ENCODE measurements at places on chromosomes 3 and 15.

DNA sequence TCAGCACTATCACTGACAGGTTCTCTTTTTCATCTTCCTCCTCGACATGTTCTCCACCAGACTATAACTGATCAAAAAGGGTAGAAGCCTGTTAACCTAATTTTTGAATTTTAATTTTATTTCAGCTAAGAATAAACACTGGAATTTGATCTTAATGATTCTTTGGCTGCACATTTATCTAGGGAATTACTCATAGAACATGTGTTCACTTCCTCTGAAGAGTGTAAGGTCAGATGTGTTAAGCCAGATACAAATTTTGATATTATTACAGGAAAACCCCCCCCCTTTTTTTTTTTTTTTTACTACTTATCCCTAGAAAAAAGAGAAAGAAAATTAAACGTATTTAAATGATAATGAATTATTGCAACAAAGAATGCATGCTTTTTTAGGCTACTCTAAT, 15.0 kb downstream of the DCBLD2 start:
- DNase-seq = no peak

- no peak for DNase-seq
Observed at GRCh38 chr15:74301583-74302361, 65.6 kb downstream of the CCDC33 start.

- no peak for DNase-seq
Observed at GRCh38 chr3:65716071-65716751, 322.5 kb downstream of the MAGI1 start.

DNA sequence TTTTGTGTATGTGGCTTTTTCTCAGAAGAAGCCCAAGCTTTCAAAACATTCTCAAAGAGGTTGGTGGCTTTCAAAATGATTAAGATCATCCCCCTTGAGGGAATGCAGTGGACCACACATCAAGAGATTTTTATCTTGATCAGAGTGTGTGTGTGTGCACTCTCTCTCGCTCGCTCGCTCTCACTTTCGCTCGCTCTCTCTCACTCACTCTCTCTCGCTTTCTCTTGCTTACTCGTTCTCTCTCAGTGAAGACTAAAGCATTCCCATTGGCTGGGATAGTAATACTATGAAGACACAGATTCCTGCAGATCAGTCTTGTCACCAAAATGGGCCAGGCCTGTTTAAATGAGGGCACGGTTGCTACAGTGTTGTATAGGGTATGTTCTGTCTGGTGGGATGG, 365.7 kb downstream of the EDEM1 start:
- DNase-seq = no peak

DNA sequence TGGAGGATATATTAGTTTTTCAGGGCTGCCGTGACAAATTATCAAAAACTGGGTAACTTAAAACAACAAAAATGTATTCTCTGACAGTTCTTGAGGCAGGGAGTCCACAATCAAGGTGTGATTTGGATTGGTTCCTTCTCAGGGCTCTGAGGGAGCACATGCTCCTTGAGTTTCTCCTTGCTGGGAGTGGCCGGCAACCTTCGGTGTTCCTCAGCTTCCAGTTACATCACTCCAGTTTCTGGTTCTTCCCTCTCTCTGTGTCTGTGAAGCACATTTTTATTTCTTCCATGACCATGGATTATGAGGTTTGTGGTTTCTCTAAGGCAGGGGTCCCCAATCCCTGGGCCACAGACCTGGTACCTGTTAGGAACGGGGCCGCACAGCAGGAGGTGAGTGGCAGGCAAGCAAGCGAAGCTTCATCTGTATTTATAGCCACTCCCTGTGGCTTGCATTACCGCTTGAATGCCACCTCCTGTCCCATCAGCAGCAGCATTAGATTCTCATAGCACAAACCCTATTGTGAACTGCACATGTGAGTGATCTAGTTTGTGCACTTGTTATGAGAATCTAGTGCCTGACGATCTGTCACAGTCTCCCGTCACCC, 24.3 kb downstream of the LRRC28 start:
- DNase-seq = no peak

DNA sequence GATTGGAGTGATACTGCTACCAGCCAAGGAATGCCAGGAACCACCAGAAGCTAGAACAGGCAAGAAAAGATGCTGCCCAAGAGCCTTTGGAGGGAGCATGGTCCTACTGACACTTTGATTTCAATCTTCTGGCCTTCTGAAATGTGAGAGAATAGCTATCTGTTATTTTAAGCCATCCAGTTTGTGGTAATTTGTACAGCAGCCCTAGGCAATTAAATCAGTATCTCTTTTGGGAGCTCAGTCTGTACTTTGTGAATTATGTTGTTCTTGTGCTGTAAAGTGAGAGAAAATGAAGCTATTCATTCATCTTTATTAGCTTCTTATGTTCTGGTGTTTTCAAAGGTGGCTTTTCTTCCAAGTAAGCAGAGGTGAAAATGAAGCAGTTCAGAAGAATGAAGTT, 381.3 kb downstream of the PDCD6IP start:
- no peak for DNase-seq

- DNase-seq = no peak
Observed at GRCh38 chr15:42239528-42240182, 31.6 kb upstream of the VPS39 start.

- DNase-seq = no peak
Observed at GRCh38 chr15:99925661-99926461, 192.6 kb upstream of the LYSMD4 start.

- no peak for DNase-seq
Observed at GRCh38 chr3:134376385-134376765, 2.1 kb upstream of the AMOTL2 start.

GRCh38 chr15:71666763-71667620, 143.4 kb upstream of the NR2E3 start:
- no peak for DNase-seq

DNA sequence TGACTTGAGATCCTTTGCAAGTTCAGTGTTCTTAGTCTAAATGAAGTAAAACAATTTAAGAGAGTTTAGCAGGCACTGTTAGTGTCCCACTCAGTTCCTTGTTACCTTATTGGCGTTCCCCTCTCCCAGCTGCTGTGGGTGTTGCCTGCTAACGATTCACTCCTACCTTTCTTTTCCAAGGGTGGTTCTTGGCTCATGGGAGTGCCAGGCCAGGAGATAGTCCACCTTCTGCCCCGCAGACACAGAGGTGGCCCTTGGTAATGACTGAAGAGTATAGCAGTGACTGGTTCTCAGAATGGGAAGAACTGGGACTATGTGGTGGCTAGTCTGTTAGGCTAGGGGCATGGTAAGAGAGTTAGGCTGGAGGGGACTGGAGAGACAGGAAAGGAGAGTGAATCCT, 240.4 kb downstream of the EDEM1 start:
- DNase-seq = no peak

DNA sequence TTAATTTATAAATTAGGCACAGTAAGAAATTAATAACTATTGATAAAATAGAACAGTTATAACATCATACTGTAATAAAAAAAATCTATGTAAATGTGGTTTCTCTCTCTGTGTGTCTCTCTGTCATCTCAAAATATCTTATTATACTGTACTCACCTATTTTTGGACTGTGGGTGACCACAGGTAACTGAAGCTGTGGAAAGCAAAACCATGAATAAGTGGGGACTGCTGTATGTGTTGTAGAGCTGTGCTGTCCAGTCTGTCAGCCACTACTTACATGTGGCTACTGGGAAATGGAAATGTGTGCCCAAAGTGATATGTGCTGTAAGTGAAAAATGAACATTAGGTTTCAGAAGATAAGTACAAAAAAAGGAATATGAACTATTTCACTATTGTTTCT, 145.5 kb downstream of the CNTN4 start:
- DNase-seq = no peak

GRCh38 chr15:38508647-38509046, 54.7 kb downstream of the FAM98B start:
- no peak for DNase-seq

GRCh38 chr3:142853270-142854168, 35.4 kb downstream of the PCOLCE2 start:
- no peak for DNase-seq

DNA sequence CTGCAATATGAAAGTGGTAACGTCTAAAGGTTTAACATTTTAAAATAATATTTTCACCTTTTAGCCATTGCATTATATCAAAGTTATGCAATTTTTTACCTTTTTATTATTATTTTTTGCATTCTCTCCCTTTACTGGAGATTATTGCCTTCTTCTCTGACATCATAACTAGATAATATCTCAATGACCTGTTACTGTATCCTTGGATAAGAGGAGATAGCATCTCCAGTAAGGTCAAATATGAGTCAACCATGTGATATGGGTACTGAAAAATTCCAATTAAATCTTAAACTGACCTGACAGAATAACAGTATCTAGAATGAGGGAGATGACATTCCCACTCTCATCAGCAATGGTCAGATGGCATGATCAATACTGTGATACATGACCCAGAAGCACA, 108.3 kb downstream of the ZBTB20 start:
- DNase-seq = no peak

DNA sequence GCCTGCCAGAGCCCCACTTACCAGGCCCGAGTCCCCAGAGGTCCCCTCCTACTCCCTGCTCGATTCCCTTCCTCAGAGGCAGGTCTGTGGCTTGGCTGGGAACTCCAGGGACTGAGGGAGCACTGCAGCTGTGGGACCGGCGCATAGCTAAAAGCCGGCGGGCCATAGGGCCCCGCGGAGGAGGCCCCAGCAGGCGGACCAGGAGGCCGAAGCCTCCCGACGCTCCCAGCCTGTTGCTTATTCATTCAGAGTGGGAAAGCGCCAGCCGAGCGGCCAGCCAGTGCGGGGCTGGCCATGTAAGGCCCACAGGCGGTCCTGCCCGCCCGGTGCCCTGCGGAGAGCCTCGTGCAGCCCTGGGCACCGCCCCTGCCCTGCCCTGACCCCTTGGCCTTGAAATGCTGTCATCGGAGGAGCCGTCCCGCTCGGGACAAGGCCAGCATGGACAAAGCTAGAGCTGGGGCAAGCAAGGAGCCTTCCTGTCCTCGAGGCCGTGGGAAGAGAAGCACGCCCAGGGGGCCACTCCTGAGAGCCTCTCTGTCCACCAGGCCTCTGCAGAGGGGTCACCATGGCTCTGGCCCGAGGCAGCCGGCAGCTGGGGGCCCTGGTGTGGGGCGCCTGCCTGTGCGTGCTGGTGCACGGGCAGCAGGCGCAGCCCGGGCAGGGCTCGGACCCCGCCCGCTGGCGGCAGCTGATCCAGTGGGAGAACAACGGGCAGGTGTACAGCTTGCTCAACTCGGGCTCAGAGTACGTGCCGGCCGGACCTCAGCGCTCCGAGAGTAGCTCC, at the start of gene LOXL1:
TSS of gene LOXL1 (plus strand) at position 244 of the 784 bp plus-strand sequence. CDS start at position 566, 322 bp downstream.
- DNase-seq = peak; percentile 79

- DNase-seq = no peak
Observed at GRCh38 chr15:89806559-89807550, 7.8 kb downstream of the ANPEP start.

- DNase-seq = no peak
Observed at GRCh38 chr3:149506540-149506939, 32.0 kb downstream of the TM4SF4 start.

DNA sequence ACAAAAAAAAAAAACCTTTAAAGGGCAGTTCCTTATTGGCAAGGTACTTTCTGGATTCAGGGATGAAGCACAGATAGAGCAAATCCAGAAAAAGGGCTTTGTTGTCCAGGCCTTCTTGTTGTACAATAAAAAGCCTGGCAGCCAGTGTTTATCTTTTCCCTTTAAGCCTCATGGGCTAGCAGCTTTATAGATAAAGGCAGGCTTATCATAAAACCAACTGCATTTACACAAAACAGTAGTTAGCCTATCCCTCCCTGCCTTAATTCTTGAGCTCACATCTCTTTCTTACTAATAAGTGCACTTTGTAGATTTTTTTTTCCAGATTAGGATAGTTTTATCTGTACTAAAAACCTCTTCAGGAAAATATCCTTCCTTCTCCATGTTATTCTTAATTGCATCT, 662.8 kb upstream of the CCDC54 start:
- no peak for DNase-seq

GRCh38 chr15:101445562-101446517, 43.7 kb downstream of the PCSK6 start:
- no peak for DNase-seq

GRCh38 chr3:136671921-136672320, 80.3 kb downstream of the STAG1 start:
- DNase-seq = no peak

GRCh38 chr3:170768334-170768801, 101.6 kb downstream of the RPL22L1 start:
- DNase-seq = no peak

DNA sequence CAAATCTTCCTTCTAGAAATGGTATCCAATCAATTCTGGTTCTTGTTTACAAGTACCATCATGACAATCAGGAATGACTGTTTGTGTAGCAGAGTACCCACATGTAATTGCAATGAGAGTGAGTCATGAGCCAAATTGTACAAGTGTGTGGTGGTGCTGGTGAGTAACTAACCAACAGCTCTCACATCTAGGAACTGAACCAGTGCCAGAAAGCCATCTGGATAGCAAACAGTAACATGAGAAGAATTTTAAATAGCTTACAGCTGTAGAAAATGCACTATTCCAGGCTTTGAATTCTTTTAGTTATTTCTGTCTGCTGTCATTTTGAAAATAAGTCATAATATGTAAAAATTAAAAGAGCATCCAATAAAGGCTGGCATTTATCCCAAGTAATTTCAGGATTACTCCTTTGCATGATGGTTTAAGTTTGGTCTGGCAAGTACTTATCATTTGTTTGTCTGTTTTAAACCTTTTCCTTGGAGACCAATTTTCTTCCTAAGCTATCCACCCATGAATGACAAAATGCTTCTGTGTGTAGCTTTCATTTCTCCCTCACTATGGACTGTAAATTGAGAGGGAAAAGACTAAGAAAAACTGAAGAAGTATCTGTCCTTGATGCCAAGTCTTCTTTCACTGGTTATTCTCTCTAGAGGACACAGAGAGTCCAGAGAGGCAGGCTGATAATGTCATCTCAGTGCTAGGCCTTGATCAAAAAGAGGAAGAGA, 60.0 kb downstream of the PIK3CB start:
- no peak for DNase-seq

DNA sequence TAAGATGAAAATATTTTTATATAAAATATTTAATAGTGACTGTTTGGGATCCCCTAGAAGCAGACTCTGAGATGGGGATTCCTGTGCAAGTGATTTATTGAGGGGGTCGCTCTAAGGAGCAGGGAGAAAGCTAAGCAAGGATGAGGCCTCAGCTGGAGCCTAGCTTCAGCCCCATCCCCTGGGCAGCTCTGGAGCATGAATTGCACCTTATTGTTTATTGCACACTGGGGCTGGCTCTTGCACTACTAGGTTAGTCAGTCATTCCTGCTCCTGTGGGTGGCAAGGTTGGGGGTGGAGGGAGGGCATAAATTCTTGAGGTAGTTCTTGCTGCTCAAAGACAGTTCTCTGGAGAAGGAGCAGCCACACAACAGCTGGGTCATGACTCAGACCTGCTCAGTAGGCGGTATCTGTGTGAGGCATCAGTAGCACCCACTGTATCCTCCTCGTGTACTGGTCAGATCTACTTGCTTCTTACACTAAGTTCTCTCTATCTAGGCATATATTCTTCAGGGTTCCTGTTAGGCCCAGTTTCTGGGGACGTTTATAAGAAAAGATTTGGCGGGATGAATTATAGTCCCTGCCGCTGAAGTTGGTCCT, 27.2 kb upstream of the TNFSF10 start:
- DNase-seq = no peak
